ENCODE measurements at places on chromosomes 5 and 9.

GRCh38 chr5:6943197-6944112 lies 230.2 kb downstream of the TENT4A start:
- DNase-seq = no peak

DNA sequence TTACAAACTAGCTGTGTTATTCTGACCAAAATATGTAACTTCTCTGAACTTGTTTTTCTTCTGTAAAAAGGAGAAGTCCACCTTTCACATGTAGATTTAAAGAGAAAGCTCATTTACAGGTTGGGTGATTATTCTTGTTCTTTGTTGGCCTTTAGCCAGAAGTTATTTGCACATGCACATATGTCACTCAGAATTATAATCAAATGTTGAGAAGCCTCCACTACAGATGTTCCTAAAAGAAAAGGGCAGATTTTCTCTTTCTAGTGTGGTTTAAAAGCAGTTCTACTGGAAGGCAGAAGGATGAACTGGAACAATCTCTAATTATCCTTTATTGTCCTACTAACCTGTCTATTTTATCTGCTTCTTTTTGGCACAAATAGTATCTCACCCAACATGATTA lies 209.8 kb upstream of the ELAVL2 start:
- no peak for DNase-seq

DNA sequence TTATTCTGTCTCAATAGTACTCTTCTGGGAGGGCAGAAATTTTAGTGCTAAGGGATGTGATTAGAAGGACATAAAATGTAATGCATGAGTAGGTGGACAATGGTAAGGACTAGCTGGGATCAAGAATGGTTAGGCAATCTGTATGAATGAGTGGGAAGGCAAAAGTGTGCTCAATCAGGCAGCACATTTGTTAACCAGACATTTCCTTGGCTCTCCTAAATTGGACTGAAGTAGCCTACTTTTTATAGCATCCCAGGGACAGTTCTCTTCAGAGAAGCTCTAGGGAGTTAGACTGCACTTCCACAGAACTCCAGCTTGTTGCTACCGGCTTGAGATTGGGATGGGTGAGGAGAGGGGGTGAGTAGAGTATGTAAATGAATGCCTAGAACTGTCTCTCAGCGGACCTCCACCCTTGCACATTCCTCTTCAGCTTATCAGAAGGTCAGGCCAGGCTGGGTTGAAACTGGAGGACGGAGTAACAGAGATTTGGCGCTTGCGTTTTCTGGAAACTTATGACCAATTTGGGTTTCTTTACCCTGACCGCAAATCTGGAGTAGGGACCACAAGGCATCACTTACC lies 19.0 kb upstream of the ARL14EPL start:
- no peak for DNase-seq

- no peak for DNase-seq
These were observed 117.8 kb downstream of the PTTG1 start for GRCh38 chr5:160539431-160539830.

DNA sequence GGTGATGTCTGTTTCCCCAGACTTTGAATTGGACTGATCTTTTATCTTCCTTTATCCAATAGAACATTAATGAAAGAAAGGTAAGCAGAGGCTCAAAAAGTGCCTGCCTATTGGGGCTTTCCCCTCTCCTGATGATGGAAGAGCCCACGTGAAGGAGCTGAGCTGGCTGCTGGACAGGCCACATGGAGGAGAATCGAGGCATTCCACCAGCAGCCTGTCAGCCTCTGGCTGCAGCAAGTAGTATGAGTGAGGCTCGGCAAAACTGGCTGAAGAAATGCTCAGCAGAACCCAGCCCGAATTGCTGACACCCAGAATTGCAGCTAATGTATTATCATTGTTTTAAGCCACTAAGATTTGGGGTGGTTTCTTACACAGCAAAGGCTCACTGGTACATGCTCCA lies 66.5 kb upstream of the STC2 start:
- DNase-seq = no peak

- no peak for DNase-seq
These were observed 153.5 kb upstream of the TRPC7 start for GRCh38 chr5:136518814-136519213.

DNA sequence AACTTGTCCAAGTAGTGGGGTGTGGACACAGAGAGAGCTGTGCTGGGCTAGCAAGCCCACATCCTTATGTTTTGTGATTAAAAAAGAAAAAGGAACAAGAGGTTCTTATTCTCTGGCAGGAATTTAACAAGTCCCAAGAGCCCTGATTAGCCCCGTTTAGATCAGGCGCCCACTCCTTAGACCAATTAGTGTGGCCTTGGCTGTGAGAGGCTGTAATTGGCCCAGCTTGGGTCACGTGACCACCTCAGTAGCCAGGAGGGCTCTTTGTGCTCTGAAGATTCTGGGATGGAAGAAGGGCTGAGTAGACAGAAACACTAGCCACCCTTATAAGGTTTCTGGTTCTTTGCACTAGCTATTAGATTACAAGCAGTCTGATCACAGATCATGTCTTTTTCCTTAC lies 31.1 kb downstream of the GCNT4 start:
- DNase-seq = no peak

GRCh38 chr9:135088348-135088978 lies 995 bp downstream of the OLFM1 start:
- DNase-seq = no peak

DNA sequence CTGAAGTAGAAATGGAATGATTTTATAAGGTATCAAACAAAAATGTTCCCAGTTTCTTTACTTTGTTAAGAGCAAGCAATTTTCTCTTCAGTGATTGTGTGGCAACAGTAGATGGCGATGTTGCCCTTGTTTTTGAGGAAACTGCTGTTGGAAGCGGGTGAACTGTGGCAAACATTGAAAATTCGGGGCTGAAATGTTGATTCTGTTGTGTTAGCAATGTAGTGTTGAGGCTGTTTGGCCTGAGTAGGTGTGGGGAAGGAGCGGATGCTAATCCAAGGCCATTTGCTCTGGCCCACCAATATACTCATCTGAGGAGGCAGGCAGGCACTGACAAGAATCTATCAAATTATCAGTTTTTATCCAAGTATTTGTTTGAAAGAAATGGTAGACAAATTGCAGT lies 129.8 kb downstream of the SLC12A2 start:
- no peak for DNase-seq

- no peak for DNase-seq
These were observed 23.4 kb downstream of the APTX start for GRCh38 chr9:32978051-32978450.

GRCh38 chr5:176618783-176619182 lies 8.8 kb upstream of the GPRIN1 start:
- no peak for DNase-seq

DNA sequence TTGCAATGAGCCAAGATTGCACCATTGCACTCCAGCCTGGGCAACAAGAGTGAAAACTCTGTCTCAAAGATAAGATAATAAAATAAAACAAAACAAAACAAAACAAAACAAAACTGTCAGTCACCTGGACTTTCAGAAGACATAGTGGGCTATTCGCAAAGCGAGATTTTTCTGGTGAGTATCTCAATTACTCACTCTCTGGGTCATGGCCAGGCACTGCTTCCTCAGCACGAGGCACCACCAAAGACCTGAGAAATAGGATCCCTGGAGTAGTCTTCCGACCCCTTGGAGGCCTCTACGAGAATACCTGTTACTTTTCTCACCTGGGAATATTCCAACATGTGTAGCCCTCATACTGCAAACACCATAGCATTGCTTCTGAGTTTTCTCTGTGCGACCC lies 201.7 kb upstream of the ZNF618 start:
- DNase-seq = no peak

- no peak for DNase-seq
These were observed 60.7 kb downstream of the ROR2 start for GRCh38 chr9:91889161-91889911.

GRCh38 chr5:123582550-123583285 lies 70.7 kb downstream of the CSNK1G3 start:
- DNase-seq = no peak

- no peak for DNase-seq
These were observed 59.9 kb downstream of the TLE1 start for GRCh38 chr9:81629440-81629839.

DNA sequence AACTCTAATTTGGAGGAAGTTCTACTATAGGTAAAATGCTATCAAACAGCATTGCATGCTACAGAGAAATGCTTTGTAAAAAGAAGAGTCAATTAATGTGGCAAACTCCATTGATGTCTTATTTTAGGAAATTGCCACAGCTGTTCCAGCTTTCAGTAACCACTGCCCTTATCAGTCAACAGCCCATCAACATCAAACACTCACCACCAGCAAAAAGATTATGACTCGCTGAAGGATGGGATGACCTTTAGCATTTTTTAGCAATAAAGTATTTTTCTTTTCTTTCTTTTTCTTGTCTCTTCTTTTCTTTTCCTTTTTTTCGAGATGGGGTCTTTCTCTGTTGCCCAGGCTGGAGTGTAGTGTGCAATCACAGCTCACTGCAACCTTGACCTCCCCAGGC lies 26.0 kb downstream of the CRHBP start:
- no peak for DNase-seq

- DNase-seq = no peak
These were observed 142.7 kb downstream of the ANXA1 start for GRCh38 chr9:73294336-73294735.

DNA sequence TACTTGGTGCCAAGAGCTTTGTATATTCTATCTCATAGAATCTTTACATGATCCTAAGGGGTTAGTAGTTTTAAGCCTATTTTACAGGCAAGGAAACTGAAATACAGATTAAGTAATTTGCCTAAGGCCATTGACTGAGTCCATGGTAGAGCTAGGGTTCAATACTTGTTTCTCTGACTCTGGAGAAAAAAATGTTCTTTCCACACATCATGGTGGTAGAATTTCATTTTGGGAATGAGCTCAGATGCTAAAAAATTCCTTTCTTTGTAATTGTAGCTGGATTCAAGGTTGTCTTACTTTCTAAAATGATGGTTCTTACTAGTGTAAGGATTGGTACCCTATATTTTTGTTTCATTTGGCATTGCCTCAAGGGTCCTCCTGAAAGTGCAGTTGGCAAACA lies 86.0 kb downstream of the ANKRD55 start:
- no peak for DNase-seq

DNA sequence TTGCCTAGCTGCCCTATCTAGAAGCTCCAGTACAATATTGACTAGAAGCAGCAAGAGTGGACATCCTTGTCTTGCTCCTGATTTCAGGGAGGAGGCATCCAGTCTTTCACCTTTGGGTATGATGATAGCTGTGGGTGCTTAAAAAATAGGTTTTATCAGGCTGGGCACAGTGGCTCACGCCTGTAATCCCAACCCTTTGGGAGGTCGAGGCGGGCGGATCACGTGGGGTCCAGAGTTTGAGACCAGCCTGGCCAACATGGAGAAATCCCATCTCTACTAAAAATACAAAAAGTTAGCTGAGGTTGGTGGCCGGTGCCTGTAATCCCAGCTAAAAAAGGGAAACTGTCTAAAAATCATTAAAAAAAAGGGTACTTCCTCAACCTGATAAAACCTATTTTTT lies 2.0 kb upstream of the CAMSAP1 start:
- DNase-seq = peak; percentile 8

GRCh38 chr5:59728356-59728755 lies 165.2 kb downstream of the PDE4D start:
- no peak for DNase-seq

GRCh38 chr5:115336201-115336720 lies 39.8 kb upstream of the CCDC112 start:
- no peak for DNase-seq

DNA sequence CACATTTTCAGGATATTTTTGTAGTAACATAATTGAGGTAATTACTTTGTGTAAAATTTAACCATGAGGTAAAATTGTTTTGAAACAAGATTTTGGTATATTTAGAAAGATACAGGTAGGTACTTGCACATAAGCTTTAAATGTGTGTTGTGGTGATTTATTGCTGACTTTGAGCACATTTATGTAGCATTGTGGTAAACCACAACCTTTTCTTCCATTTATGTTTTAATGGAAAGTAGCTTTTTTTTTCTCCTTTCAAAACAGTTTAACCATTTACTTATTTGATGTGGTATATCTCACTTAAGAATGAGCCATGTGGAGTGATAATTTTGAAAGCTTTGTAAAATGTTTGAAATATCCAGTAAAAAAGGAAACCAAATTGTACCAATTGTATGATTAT lies 35.6 kb downstream of the FCHO2 start:
- no peak for DNase-seq

GRCh38 chr5:159208514-159209437 lies 577 bp downstream of the RNF145 start:
- DNase-seq = no peak

DNA sequence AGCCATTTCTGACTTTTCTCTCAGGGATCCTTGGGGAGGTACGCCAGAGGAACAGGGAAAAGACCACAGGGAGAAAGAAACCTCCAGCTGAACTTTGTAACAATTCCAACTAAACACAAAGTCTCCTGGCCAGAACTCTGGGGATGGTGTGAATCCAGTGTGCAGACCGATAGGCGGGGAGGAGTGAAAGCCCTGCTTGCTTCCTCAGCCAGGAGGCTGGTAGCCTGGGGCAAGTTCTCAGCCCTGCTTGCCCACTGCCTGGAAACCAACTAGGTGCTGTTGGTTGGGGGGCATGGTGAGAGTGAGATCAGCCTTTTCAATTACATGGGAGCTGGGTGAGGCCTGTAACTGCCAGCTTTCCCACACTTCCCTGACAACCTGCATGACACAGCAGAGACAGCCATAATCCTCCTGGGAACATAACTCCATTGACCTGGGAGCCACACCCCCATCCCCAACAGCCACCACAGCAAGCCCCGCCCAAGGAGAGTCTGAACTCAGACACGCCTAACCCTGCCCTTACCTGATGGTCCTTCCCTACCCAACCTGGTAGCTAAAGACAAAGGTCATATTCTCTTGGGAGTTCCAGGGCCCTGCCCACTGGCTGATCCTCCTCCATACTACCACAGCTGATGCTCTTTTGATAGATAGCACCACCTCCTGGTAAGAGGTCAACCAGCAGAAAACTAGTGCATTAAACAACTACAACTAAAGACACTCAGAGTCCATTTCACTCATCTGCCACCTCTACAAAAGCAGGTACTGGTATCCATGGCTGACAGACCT lies 100.1 kb upstream of the TNFAIP8 start:
- no peak for DNase-seq

- no peak for DNase-seq
These were observed 33.3 kb upstream of the DAPK1 start for GRCh38 chr9:87464110-87464991.

GRCh38 chr5:37086466-37087173 lies 162.6 kb downstream of the CPLANE1 start:
- no peak for DNase-seq

DNA sequence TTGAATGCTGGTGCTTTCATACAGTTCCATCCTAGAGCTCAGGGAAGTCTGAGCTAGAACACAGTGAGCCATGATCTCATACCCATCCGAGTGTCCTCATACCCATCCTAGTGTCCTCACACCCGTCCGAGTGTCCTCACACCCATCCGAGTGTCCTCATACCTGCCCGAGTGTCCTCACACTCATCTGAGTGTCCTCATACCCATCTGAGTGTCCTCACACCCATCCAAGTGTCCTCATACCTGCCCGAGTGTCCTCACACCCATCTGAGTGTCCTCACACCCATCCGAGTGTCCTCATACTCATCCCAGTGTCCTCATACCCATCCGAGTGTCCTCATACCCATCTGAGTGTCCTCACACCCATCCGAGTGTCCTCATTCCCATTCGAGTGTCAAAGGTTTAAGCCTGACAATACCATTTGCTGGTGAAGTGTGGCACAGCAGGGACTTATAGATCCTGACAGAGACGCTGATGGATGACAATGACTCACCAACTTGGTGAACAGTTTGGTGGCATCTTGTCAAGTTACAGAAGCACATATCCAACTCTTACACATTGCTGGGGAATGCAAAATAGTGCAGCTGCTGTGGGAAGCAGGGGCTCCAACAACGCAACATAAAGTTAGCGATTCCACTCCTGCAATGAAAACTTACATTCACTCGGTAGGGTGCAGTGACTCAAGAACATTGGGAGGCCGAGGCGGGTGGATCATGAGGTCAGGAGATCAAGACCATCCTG lies 77.0 kb upstream of the COL5A1 start:
- DNase-seq = no peak
